ENCODE measurements at places on chromosomes 7 and 10.

DNA sequence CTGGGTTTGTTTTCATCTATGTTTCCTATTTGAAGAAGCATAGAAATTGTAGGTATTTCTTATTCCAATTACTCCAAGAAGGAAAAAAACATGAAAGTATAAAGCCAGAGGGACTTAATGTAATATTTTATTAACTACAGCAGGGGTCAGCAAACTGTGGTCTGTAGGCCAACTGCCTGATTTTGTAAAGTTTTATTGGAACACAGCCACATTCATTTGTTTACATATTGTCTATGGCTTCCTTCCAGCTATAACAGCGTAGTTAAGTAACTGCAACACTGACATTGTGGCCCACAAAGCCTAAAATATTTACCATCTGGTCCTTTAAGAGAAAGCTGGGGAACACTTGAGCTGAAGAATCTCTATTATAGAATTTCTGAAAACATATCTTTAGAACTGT is 306.2 kb downstream of the BICC1 start:
- no peak for DNase-seq

DNA sequence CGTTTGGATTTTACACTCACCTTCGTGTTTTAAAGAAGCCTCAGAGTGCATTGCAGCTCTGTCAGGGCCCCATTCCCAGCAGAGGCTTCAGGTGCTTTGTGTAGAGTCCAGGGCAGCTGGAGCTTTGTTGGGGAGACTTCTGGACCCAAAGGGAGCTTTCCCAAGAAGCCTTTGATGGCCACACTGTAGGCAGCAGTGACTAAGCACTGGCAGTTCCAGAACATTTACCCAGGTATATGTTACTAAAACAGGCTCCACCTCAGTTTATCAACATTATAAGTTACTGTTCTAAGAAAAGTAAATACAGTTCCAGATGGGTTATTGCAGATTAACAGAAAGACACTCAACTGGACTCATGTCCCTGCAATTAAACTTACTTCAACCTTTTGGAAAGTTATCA is 66.8 kb downstream of the LANCL2 start:
- no peak for DNase-seq

- DNase-seq: no peak
Observed at GRCh38 chr7:47448971-47449370, 132.9 kb downstream of the TNS3 start.

- DNase-seq: no peak
Observed at GRCh38 chr10:96826438-96826837, 5.7 kb upstream of the LCOR start.
